DMS53 (cell line): ENCODE measurements at places on chromosomes 16 and 17.
A peak's percentile ranks its signal among the peaks of the same experiment; 100 is the strongest.

DNA sequence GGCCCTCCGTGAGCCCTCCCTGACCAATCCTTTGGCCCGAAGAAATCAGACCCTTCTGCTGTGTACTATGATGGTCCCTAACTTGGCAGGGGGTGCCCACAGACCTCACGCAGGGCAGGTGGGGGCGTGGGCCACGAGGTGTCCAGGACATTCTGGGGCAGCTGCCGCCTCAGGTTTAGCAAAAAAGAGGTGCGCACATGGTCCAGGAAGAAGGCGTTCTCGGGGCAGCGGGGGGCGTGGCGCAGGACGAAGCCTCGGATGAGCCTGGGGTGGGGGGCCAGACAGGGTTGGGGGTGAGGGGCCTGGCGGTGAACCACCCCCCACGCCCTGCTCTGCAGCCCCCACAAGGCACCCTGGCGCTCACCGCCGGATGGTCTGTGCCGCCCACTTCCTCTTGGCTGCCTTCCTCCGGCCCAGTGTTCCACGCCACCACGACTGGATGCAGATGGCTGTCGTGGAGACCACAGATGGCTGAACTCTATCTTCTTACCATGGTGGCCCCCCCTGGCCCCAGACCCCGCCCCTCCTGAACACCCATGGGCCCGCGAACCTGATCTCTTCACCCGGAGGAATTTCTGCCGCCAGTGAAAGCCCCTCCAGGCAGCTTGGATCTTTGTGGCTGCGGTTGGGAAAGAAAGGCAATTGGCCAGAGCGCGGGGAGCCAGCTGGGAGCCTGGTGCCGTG, 14.2 kb upstream of the CRK start:
- no peak for DNase-seq

DNA sequence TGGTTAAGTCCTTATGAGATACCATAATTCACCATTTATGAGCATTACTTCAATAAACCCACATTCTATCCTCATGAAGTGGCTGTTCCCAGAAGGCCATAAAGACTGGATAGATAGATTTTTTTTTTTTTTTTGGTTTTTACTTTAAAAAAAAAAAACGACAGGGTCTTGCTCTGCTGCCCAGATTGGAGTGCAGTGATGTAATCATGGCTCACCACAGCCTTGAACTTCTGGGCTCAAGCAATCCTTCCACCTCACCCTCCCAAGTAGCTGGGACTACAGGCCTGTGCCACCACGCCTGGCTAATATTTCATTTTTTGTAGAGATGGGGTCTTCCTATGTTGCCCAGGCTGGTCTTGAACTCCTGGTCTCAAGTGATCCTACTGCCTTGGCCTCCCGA, 102.3 kb downstream of the XYLT1 start:
- DNase-seq: no peak

GRCh38 chr16:12881740-12882139, 19.7 kb upstream of the SHISA9 start:
- DNase-seq: no peak

DNA sequence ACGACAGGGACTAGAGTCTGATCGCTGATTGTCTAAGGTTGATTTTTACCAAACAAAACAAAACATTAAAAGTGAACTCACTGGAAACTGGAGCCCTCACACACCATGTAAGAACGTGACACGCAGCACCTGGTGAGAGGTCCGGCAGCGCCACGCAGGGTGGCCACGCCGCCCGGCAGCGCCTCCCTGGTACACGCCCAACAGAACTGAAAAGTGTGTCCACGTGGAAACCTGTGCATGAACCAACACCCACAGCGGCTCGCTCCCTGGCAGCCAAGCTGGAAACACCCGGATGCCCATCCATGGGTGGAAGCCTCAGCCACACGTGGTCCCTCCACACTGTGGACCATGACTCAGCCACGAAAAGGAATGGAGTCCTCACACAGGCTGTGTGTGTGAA, 9.1 kb downstream of the GALNS start:
- DNase-seq: no peak

DNA sequence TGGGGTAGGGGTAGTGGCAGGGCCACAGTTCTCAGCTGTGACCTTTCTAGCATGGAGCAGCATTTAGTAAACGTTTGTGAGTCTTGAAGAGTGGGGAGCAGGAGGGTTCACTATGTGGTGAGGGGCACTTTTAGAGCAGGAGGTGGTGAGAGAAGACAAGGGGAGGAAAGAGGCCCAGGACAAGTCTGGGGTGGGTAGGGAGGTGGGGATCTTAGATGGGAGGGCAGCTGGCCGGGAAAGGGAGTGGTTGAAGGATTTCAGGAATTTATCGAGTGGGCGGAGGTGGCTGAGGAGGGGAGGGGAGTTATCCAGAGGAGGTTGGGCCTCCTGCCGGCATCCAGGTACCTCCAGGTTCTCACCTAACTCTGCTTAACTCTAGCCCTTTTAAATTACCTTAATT, 1.9 kb downstream of the CLEC16A start:
- DNase-seq: no peak

DNA sequence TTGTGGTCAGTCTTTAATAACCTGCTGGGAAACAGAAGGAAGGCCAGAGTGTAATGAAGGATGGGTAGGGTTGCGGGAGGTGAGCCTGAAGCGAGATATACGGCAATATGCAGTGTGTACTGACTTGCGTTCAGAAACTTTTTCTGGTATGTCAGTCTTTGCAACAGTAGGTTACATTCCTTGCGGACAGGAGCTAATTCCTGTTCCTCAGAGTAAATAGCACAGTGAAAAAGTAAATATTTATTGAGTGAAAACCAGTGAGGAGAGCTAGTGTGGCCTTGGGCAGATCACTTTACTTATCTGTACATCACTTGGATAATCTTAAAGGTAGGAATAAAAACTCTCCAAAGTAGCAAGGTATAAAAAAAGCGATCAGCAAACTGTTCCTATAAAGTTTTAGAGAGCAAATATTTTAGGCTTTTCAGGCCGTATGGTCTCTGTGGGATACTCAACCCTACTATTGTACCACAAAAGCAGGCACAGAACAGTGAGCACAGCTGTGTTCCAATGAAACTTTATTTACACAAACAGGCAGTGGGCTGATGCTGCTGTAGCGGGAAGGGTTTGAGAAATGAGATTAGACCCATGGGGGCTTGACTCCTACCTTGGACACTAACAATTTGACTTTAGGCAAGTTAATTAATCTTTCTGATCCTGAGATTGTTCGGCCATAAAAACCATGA, 348.0 kb downstream of the UTP18 start:
- peak; percentile 57 for DNase-seq

DNA sequence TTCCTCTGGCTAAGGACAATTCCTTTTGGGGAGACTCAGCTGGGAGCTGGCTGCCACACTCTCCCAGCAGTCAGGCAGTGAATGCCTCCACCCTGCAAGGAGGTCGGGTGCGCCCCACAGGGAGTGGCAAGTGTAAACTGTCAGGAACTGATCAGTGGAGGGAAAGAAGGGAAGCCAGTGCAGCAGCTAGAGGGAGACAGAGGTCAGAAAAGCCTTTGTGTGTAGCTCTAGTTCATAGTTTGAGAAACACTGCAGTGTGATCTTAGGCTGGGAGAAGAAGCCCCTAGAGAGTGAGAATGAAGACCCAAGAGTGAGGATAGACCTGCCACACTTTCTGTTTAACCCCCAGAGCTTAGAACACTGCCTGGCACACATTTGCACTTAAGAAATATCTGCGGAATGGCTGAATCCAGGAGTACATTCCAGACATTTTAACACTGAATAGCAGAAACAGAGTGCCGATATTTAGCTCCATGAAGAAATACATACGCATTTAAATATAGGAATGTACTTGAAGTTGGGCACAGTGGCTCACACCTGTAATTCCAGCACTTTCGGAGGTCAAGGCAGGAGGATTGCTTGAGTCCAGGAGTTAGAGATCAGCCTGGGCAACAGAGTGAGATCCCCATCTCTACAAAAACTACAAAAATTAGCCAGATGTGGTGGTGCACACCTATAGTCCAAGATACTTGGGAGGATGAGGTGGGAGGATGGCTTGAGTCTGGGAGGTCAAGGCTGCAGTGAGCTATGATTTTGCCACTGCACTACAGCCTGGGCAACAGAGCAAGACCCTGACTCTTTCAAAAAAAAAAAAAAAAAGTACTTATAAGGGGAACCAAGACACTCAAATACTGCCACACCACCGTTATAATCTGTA, 11.1 kb upstream of the SLC5A11 start:
- DNase-seq: peak; percentile 61
